Fibroblast of skin of back (primary cell): ENCODE measurements at places on chromosomes 6 and 20.

DNA sequence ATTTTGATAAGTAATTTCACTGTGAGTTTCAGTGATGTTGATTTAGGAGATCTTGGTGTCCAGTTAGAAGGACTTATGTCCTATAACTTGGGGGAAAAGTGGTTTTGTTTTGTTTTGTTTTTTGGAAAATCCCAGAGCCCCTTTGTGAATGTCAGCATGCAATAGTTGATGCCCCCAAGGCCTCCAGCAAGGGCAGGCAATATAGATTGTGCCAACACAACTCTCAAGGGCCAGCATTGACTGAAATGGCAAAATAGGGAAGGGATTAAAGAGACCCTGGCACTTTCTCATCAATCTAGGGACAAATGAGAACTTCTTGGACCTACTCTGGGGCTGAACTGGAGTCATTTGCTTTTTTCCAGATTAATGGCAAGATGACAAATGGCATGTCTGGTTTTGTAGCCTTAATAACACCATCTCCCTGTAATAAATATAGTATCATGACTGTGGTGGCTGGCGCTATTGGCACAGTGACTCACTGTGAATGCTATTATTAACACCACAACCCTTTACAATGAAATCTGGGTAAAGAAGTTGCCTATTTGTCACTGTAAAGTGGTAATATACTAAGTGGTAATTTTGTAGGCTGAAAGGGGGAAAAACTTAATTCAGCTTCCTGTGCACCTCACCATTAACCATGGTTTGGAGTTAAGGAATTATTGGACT lies 51.8 kb downstream of the ABRACL start:
- DNase-seq: peak; percentile 46

GRCh38 chr6:43749461-43749860 lies 20.6 kb upstream of the VEGFA start:
- DNase-seq: no peak

DNA sequence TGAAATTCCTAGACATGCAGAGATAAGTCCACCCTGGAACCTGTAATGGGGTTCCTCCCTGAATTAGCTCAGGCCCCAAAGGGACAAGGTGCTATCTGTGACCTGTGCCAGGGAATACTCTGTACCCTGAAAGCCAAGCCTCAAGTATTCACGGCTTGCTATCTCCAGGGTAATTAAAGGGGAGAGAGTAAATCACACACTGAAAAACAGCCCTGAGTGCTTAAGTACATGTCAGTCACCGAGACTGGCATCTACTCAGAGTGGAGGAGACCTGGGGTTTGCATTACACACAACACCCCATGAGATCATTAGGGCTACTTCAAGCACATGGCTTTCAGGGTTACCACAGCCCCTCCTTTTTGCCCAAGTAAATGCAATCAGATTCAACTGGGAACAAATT lies 188.1 kb downstream of the CD83 start:
- DNase-seq: no peak

GRCh38 chr20:22452442-22453011 lies 131.8 kb downstream of the FOXA2 start:
- no peak for DNase-seq

DNA sequence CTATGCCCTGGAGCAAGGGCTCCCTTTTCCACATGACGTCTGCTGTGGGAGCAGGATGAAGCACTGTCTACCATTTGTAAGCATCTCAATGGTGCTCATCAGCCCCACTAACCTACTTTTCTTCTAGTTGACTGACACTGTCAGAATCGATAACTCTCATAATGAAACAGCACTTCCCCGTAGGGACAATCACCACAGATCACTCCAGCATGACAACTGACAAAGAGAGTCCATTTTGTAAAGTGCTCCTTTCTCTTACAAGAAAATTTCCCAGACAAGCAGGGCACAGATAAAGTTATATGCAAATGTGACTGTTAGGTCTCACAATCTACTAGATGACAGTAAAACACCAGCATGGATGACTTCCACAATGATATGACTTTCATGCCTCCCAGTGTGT lies 46.4 kb downstream of the HEBP2 start:
- DNase-seq: no peak

- no peak for DNase-seq
Observed at GRCh38 chr20:11467436-11467835, 450.3 kb upstream of the BTBD3 start.

GRCh38 chr20:16028923-16029322 lies 544.3 kb downstream of the KIF16B start:
- no peak for DNase-seq

GRCh38 chr6:14459315-14459714 lies 341.7 kb downstream of the CD83 start:
- DNase-seq: no peak

DNA sequence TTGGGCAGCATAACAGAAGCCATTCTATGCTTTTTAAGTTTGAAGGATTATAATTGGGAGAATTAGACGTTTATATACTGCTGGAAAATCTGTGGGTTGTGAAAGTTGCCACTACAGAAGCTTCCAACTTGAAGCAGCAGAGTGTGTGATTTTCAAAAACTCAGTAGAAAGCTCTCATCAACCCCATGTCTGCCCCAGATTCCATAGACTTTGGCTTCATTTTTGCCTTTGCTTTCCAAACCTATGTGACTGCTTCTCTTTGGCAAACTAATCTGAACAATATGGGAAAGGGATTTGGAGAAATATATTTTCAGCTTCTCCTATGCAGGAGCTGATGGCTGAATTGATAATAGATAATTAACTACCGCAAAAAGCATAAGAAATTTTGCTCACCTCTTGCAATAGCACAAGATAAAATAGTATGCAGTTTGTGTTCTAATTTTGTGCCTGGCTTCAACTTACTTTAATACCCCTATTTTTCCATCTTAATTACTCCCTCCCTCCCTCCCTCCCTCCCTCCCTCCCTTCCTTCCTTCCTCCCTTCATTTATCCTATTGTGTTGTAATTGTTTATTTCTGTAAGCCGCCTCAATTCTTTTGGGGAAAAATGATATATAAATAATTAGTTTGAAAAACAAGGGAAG lies 214.1 kb upstream of the HS3ST5 start:
- DNase-seq: no peak

- DNase-seq: no peak
Observed at GRCh38 chr6:44123544-44123943, 3.7 kb downstream of the MRPL14 start.

GRCh38 chr6:72212686-72213085 lies 326.3 kb downstream of the RIMS1 start:
- DNase-seq: no peak

DNA sequence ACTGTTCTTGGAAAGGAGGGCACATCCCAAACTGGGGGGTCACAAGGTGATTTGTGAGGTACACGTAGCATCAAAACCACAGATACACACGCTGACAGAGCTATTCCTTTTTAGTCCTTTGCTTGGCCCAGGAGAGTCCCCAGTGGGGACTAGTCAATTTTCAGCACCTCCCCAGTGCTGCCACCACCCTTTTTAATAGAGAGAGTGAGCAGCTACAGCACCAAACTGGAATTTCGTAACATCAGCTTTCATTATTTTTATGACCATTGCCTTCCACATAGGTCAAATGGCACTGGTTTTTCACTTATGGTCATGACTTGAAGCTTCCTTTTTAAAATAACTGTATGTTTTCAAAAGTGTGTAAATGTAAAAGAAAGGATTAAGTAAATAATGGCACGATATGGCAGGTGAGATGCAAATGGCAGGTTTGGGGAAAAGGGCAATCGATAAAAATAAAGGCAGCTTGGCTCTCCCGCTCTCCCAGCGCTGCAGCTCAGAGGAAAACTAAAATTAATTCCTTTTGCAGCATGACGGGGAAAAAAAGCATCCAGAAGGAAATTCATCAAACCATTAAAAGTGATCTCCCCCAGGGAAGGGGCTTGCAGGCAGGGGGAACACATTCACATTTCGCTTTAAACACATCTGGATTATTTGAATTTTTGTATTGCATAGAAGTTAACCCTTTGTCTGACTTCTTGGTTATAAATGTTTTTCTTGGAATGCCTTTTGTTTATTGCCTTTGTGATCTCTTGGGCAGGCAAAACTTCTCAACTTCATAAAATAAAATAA lies 95.2 kb downstream of the ANKRD60 start:
- no peak for DNase-seq

- DNase-seq: no peak
Observed at GRCh38 chr6:126701676-126702560, 362.0 kb downstream of the CENPW start.

DNA sequence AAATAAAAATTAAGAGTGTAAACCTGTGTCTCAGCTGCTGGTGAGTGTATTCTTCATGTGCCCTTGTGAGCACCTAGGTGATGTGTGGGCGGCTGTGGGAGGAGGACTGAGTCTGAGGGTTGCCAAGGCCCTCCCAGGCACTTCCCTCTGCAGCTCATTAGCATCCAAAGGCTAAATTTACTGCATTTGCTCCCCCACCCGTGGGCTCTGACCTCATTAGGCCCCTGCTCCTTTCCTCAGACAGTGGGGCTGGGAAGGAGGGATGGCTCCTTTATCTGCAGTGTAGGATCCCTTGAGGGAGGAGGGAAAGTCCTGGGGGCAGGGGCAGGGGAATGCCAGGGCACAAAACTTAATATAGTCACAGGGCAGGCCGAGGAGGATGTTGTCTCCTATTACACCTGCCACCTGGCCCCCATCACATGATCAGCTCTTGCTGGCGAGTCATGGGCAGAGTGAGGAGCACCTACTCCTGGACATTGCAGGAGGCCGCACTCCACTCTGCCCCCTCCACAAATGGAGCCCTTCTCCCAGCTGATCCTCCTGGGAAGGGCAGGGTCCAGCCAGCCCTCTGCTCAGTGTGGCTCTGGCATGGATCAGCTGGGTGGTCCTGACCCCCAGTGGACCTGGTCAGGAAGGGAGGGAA lies 133.2 kb downstream of the MRPL14 start:
- no peak for DNase-seq

DNA sequence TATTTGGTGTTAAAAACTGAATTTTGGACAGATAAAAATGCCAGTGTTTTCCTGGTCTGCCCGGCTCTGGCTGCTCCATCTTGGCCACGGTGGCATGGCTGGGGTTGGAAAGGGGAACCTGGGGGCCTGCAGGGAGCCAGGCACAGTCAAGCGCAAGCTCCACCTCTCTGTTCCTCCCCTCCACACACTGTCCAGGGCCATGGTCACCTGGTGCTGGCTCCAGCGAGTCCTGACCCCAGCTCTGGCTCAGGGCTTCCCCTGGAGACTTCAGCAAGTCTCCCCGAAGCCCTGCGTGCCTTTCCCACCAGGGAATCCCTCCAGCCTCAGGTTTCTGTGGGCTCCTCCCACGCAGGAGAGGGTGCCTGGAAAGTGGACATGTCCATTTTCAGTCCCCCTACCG lies 298.5 kb downstream of the QKI start:
- DNase-seq: no peak

DNA sequence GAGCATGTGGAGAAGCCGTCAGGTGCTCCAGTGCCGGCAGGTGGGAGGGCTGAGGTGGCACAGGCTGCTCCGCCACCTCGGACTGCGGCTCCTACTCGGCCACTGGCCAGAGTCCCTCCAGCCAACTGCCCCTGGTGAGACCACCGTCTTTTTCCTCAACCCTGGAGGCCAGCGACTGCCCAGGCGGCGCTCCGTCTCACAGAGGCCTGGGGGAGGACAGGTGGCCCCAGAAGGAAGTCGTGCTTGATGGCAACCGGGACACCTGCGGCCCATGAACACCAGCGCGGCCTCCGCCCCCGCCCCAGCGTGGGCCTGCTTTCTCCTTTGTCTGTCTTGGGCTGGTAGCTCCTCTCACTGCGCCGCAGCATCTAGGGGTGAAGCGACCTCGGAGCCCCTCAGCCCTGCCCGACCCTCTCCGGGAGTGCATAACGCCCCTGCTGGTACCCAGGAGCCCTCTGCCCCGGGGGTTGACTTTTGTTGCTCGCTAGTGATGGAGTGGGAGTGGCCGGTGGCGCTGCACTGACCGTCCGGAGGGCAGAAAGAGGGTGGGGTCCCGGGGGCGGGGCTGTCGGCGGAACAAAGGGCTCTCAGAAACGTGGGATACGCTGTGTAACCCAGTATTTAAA lies 706 bp upstream of the TUBB2B start:
- no peak for DNase-seq

GRCh38 chr20:62770111-62770910 lies 26.0 kb upstream of the MRGBP start:
- DNase-seq: no peak

GRCh38 chr6:28643017-28643740 lies 117.5 kb downstream of the GPX5 start:
- peak; percentile 78 for DNase-seq

DNA sequence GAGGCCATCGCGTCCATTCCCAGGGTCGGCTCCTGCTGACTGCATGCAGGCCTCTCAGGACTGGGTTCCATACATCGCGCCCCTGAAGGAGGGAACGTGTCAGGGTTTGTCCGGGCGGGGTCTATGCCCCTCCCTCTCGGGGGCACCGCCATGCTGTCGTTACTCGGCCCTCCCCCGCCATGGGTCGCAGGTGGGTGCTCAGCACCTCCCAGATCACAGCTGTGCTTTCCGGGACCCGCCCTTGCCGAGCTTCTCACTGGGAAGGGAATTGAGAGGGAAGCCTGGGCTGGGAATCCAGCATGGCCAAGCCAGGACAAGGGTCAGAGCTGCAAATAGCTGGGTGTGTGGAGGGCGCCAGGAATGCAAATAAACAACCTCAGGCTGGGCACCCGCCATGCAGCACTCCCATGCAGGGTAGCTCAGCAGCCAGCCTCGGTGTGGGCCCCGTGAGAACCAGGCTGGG lies at the start of gene FRMD1:
TSS of gene FRMD1 (minus strand) at position 270 of the 463 bp plus-strand sequence. CDS start at position 152, 118 bp downstream.
- DNase-seq: no peak

DNA sequence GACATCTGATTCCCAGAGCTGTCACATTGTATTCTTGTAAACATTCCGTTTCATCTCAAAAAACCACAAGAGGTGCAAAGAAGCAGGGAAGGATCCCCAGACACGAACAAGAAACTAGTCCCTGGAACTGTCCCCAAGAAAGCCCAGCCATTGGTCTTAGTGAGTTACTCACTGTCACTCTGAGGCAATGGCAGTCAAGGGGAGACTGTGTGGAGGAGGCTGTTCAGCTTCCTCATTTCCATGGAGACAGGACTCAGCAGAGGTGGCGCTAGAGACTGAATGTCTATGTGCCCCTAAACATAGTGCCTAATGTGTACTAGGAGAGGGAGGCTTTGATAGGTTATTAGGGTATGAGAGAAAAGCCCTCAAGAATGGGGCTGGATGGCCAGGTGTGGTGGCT lies 11.1 kb downstream of the ULBP1 start:
- DNase-seq: no peak

GRCh38 chr20:675453-676314 lies at the start of gene SCRT2:
TSS of gene SCRT2 (minus strand) at chr20:675802. CDS start at chr20:675601, 201 bp downstream.
- peak; percentile 75 for DNase-seq

GRCh38 chr20:39632757-39633156 lies 670.6 kb downstream of the DHX35 start:
- DNase-seq: no peak

GRCh38 chr20:3889489-3890397 lies 556 bp downstream of the PANK2 start:
- DNase-seq: peak; percentile 32

DNA sequence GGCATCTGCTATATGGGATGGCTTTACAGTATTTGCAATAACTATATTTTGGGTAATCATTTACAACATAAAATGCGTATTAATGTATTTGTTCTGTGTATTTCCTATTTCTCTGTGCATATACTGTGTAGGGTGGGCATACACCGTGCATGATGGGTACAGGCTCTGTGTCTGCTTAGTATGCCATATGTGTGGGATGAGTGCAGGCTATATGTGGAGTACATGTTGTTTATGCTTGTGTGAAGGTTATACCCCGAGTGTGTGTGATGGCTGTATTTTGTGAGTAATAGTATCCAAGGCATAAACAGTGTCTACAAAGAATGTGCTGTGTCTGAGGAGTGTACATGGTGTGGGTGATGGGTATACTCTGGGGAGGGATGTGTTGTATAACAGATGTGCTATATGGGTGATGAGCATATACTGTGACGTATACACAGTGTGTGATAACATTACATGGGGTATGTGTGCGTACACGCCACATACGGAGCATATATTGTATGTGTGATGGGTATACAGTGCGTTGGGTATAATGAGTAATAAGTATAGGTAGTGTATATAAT lies 52.7 kb downstream of the CPXM1 start:
- no peak for DNase-seq
